Hindlimb muscle (tissue), 1 donor: ENCODE measurements at places on chromosomes 4 and X.

DNA sequence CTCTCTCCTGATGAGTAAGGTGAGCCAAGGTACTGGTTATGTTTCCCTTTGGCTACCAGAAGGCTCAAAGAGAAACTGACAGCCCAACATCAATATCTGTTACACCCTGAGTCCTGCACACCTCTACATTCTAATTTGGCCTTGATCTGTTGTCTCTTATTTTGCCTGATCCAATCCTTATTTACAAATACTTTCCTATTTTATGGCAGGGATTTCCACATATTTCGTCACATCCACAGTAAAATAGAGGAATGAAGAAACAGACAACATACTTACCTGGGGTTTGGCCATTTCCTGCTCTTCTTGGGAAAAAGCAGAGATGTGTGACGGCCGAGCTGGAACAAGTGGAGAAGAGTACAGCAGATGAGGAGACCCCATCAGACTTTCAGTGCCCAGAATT is 1.5 kb downstream of the ZNF182 start:
- DNase-seq: no peak

DNA sequence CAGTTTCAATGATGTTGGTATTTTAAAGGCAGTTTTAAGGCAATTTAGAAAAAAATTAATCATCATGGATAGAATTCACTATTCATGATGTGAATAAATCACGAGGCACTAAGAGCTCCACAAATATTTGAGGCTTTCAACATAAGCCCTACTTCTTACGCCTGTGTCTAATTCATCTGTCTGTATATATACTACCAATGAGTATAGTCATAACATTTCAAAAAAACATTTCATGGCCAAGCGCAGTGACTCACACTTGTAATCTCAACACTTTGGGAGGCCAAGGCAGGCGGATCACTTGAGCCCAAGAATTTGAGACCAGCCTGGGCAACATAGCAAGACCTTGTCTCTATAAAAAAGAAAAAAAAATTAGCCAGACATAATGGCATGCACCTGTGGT is 56.5 kb downstream of the FBXL5 start:
- DNase-seq: no peak

- DNase-seq: no peak
These were observed 350.3 kb downstream of the ZIC3 start for GRCh38 chrX:137916090-137916746.

- DNase-seq: no peak
These were observed 12.8 kb upstream of the SLC39A8 start for GRCh38 chr4:102358128-102358527.

DNA sequence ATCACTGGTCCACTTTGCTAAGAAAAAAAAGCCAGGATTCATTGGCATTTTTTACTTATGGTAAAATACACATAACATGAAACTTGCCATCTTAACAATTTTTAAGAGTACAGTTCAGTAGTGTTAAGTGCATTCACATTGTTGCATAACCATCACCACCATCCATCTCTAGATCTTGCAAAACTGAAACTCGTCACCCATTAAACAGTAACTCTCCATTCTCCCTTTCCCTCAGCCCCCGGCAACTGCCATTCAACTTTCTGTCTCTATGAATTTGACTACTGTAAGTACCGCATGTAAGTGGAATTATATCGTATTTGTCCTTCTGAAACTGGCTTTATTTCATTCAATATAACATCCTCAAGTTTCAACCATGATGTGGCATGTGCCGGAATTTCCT is 56.3 kb upstream of the LNX1 start:
- no peak for DNase-seq

DNA sequence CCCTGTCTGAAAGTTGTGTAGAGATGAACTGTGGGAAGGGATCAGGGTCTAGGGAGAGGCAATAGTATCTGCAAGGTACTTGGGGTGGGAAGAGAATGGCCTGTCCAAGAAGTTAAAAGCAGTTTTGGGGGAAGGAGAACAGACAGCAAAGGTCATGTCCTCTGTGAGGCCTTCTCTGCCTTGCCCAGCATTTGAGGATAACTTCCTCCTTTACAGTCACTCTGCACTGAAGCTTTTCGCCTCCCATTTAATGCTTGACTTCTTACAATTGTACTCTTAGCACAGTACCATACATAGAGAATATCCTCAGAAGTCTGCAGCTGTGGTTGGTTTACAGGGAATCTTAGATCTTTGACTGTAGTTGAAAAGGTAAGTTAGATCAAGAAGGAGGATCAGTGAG is 121.8 kb upstream of the AP1S2 start:
- no peak for DNase-seq

DNA sequence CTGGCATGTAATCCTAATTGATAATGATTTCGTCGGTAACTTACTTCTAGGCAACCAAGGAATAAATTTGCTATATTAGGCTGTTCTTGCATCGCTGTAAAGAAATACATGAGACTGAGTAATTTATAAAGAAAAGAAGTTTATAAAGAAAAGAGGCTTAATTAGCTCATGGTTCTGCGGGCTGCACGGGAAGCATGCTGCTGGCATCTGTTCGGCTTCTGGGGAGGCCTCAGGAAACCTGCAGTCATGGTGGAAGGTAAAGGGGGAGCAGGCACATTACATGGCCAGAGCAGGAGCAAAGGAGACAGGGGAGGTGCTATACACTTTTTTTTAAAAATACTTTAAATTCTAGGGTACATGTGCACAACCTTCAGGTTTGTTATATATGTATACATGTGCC is 290.2 kb downstream of the STK32B start:
- DNase-seq: no peak

DNA sequence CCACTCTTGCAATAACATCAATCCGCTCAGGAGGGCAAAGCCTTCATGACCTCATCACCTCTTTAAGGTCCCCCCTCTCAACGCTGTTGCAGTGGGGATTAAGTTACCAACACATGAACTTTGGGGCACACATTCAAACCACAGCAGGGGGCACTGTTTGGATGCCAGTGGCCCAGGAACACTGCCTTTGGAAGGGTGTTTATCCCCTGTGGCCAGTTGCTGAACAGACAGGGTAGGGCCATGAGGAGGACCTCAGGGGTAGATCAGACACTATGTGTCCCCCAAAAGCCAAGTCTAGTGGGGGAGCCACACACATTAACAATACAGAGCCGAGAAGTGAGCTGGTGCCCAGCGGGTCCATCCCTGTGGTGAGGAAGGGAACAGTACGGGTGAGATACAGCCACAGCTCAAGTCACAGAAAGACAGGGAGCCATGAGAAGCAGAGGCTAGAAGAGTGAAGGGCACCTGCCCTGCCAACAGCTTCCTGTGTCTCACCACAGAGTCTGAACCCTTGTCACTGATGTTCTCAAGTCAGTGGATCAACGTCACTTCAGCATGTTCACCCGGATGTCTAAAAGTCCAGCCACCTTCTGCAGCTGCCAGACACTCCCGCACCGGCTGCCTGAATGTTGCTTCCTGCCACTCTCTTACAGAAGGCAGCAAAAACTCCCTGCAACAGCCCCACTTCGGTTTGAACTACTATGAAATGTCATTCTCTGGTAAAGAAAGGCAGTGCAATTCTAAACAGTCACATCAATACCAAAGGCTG is 19.9 kb upstream of the MXD4 start:
- no peak for DNase-seq

DNA sequence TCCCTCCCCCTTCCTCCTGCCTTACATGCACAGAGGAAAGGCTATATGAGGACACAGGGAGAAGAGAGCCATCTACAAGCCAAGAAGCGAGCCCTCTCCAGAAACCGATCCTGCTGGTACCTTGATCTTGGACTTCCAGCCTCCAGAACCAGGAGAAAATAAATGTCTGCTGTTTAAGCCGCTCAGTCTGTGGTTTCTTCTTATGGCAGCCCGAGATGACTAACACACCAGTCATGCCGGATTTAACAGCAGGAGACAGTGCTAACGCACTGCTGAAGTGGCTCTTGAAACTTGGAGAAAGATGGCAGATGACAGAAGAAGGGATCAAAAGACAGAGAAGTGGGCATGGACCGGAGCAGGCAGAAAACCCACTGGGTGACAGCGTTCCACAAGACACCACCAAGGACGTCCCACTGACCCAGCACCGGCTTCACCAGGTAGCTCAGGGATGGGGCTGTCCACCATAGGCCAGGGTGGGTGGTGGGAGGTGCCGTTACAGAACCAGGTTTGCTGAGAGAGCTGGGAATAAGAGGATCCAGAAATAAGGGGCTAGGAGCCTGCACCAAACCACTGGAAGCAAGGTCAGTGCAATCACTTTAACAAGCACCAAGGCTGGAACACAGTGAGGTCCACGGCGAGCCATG is 6.2 kb upstream of the MAN2B2 start:
- no peak for DNase-seq

DNA sequence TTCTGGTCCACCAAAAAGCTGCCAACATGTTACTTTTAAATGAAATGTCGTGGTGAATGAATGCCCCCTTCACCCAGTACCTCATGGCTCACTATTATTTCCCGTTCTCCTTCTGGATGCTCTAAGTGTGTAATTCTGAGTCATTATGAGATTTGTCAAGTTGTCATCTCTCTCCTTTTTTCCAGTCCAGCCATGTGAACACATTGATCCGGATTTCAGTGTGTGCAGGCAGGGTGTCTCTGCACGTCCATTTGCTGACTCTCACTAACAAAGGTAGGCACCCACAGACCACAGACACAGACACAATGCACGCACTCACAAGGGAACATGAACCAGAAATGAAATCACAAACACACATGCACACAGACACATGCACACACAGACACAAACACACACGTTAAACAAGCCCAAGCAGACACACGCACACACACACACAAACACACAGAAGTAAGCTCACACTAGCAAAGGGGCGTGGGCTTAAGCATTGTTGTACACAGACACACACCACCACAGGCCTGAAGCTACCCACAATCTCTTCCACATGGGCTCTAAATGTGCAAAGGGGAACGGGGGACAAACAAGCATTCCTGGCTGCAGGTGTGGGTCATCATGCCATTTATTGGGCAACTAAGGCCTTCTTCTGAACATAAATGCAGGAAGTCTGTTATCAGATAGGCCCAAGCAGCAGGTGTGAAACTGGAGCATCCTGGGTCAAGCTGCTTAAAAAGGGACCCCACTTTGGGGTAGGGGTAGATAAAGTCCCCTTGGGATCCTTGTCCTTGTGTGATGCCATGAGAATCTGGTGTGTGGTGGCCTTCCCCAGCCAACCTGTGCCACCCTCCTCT is 58.1 kb downstream of the NBDY start:
- no peak for DNase-seq

GRCh38 chr4:99383399-99383798 is 30.9 kb upstream of the ADH1C start:
- no peak for DNase-seq

DNA sequence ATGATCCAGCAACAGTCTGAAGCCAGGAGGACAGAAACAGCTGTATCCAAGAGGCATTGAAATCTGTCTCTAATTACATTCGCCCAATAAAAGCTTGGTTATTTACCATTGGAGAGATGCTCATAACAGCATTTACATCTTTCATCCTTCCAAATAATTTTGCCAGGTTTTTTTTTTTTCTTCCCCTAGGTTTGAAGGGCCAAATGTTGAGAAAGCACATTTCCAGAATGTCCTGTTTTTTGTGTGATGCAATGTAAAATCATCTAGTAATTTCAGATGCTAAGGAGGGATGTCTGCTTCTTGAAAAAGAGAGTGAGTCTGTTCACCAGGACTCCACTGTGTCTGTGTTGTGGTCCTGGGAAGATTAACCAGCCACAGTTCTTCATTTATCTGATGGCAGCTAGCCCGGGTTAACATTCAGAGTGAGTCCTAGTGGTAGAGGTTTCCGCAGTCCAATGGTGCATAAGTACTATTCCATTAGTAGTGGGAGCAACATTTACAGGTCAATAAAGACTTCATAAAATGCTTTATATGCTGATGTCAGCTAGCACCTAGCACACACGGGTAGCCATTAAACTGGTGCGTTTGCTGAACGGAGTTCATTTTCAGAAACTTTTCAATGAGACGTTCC is 406.8 kb downstream of the STIM2 start:
- no peak for DNase-seq

DNA sequence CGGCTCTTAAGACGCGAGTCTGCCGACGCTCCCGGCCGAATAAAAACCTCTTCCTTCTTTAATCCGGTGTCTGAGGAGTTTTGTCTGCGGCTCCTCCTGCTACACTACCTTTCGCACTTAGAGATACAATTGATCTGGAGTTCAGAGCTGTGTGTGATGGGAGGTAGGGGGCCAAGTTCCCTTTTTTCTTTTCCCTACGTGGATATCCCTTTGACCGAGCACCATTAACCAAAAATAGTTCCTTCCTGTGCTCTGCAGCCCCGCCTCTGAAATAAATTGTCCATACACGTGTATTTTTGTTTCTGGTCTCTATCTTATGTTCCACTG is 555 bp upstream of the PGM2 start:
- DNase-seq: no peak

GRCh38 chr4:152364383-152364782 is 171.5 kb downstream of the FBXW7 start:
- no peak for DNase-seq

DNA sequence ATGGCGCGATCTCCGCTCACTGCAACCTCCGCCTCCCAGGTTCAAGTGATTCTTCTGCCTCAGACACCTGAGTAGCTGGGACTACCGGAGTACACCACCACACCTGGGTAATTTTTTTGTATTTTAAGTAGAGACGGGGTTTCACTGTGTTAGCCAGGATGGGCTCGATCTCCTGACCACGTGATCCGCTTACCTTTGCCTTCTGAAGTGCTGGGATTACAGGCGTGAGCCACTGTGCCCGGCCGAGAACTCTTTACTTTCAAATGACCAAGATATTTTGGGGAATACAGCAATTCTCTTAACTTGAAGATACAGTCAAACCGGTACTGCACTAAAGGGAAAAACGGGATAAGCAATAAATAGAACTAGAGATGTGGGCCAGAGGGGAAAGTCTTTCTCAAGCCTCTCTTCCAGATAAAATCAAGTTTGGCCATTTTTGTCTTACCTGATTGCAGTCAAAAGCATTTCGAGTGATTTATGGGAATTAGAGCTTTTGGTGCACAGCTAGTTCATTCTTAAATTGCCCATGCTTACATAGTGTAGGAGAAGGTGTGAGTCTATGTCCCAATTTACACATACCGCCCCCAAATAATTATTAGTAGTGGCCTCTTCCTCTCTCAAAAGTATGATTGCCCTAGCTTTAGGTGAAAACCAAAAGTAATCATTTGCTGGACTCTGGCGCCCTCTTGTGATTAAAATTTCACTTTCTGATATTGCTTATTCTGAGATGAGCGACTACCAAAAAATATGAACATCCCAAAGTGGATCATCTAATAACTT is 53.2 kb upstream of the ABCG2 start:
- DNase-seq: peak; percentile 56

- no peak for DNase-seq
These were observed 221.7 kb upstream of the DIPK2B start for GRCh38 chrX:45422216-45422925.

DNA sequence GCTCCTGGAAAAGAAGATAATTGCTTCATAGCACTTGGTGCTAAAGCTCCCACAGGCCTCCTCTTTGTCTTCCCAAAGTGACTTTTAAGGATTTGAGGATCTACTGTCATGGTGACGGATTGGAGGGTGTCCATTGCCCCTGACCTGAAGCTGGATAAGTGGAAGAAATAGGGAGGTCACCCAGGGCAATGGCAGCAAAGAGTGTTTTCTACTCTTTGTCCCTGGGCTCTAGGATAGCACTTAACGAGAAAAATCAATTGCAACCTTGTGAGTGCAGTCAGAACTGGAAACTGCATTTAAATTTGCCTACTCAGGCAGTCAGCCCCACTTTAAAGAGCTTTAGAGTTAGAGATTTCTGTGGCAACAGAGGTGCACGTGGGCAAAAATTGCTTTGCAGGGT is 43.7 kb upstream of the XK start:
- DNase-seq: no peak
